ENCODE measurements at places on chromosomes 2 and 18.

- no peak for DNase-seq
These were observed 78.6 kb upstream of the RANBP2 start for GRCh38 chr2:108640731-108641130.

DNA sequence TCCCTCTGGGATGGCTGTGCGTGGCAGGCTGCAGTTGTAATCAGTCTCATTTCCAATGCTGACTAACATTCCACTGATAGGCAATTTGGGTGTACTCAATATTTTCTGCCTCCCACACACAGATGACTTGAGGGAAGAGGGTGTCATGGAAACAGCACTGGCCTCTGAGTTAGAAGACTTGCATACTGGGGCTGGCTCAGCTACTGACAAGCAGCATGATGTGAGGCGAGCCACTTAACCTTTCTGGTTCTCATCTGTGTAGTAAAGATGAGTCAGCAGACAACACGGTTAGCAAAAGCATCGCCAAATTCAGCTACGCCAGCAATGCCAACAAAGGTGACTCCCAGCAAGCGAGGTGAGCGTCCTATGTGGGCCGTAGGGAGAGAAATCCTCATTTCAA, 73.5 kb downstream of the COLEC12 start:
- no peak for DNase-seq

GRCh38 chr18:62329691-62330454, 4.8 kb downstream of the TNFRSF11A start:
- peak; percentile 12 for DNase-seq

GRCh38 chr2:26786207-26787028, 562 bp downstream of the CENPA start:
- DNase-seq: peak; percentile 7

- no peak for DNase-seq
These were observed 15.2 kb upstream of the SLC8A1 start for GRCh38 chr2:40466935-40467572.

- DNase-seq: no peak
These were observed 181.2 kb upstream of the LRATD1 start for GRCh38 chr2:14451312-14451711.

GRCh38 chr18:24923138-24923537, 428.8 kb downstream of the ZNF521 start:
- no peak for DNase-seq

DNA sequence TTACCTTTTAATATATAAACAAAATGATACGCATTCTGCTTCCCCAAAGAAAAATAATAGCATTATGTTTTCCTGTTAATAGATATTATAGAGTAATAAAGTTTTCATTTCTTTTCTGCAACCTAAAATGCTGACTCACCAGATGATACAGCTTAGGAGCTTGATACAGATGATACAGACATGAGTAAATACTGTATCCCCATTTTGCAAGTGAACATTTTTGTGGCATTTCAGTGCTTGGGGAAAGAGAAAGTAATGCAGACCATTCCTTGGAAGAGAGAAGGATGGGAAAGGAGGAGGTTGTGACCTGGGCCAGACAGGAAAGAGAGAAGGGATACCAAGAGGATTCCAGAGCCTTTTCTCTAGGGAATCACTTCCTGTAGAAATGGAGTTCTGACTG, 97.5 kb upstream of the FSHR start:
- DNase-seq: no peak

DNA sequence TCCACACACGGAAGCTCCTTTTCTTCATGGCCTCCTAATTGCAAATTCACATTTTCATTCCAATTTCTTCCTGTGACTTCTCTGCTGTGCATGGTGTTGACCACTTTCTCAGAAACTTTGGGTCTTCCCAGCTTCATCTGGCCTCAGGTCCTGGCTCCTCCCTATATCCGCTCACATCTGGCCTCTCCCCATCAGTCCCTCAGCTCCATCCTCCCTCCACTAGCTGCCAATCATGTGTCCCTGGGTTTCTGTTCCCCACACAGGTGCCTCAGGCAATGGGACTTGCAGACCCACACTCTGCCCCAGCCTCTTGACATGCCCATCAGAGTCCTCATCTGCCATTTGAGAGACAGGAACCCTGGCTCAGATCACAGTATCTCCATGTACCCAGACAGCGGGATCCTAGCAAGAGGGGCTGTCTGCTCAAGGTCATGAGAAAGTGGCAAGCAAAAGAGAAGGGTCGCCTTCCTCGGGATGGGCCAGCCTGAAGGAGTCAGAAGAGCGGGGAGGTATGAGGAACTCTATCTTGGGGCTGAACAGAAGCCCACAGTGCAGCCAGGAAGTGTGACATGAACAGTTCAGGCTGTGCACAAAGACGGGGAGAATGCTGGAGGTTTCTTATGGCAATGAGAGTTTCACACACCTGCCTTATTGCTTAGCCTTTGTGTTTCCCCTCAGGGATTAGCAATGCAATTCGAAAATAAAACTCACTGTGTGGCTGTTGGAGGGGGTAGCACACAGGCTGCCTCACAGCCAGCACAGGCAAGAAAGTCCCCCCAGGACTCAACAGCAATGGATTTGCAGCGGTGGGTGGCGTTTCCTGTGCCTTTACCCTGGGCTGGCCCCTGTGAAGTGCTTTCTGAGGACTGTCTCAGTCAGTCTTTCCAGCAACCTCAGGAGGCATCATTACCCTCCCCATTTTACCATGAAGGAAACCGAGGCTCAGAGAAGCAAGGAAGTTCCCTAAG, 69.5 kb downstream of the COPS8 start:
- DNase-seq: no peak

DNA sequence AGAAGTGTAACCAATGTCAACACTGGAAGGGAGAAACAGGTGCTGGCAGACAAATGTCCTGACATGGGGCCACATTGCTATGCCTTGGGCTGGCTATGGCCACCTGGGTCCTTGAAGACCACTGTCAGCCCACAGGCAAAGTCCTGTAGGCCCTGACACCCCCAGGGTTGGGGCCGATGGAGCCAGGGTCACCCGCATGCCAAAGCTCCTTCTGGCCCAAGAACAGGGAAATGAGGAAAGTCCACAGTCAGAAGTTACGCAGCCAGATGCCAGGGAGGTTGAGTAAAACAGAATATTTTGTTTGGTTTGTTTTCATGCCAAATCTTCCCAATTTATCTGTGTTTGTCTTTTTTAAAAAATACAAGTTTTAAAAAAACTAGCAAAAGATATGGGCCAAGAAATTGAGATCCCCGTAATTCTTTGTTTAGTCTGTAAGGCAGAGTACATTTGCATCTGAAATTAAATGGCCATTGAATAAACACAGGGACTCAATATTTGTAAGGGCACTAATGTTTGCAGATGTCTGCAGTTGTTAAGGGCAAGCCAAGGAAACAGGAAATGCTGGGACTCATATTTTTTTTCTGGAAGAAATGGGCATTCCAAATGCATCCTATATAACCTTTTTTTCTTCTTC, 186.4 kb downstream of the FAM210A start:
- no peak for DNase-seq

- DNase-seq: no peak
These were observed 40.3 kb downstream of the OSBPL6 start for GRCh38 chr2:178234648-178235047.

GRCh38 chr2:29042561-29043075, 31.7 kb downstream of the PCARE start:
- DNase-seq: no peak

DNA sequence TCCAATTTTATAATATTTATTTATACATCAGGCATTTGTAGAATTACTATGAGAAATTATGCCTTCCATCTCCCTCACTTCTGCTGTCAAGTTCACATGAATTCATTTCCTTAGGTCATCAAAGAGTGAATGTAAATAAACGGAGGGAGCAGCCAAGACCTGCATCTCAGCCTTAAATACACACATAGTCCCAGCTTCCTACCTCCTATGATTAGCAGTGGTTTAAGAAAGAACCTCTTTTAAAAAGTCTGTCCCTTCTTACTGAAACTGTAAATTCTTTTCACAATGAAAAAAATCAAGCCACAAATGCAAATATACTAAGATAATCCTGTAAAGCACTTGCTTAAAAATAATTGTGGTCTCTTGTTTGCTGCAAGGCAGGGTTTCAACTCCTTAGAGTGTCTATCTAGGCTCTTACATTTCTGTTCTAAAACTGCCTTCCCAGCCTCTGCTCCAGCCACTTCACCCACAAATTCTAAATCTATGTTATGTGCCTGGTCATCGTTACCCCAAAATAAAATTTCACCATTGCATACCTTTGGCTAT, 532.7 kb upstream of the FSHR start:
- no peak for DNase-seq

- no peak for DNase-seq
These were observed 418.0 kb upstream of the TNP1 start for GRCh38 chr2:217277646-217278398.

DNA sequence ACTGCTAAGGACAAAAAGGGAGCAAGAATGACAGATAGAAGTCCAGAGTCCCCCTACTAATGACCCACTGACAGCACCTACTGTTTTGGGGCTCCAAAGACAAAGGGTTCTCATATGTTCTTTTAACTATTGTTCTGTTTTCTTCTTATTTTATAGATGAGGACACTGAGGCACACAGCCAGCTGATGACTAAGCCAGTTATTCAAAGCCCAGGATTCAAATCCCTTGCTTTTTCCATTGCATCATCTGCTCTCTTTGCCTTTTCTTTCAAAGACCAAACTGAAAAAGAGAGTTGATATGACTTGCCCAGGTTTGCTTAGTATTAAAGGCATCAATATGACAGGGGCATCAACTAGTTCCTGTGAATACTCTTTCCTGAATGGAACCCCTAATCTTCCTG, 299.8 kb downstream of the LRATD1 start:
- no peak for DNase-seq

- DNase-seq: no peak
These were observed 54.4 kb upstream of the B3GNT7 start for GRCh38 chr2:231341100-231341499.

GRCh38 chr2:20868377-20868776, 45.5 kb upstream of the LDAH start:
- DNase-seq: peak; percentile 30

GRCh38 chr2:111122631-111123421, 2.1 kb downstream of the BCL2L11 start:
- DNase-seq: peak; percentile 13

GRCh38 chr2:213934560-213934959, 476.3 kb upstream of the VWC2L start:
- no peak for DNase-seq

- DNase-seq: no peak
These were observed 2.0 kb upstream of the CHRNG start for GRCh38 chr2:232537499-232537898.

GRCh38 chr2:238635647-238636051, 208.9 kb downstream of the ASB1 start:
- DNase-seq: no peak

DNA sequence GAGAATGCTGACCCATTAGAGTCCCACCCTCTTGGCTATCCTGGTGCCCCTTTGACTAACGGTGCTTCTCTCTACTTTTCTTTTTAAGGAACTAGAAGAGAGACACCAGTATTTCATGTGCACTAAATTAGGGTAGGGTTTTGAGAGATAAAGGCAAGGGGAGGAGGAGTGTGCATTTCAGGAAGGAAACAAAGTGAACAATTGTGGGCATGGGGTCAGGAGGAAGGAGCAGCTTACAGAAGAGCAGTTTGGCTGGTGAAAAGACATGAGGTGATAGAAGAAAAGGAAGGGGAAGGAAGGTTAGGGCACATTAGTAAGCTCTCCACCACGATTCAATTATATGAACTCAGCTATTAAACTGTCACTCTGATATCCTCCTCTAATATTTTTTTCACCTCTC, 105.8 kb upstream of the CTAGE1 start:
- no peak for DNase-seq

GRCh38 chr2:120279708-120280107, 27.1 kb downstream of the RALB start:
- no peak for DNase-seq

GRCh38 chr2:238924796-238925195, 76.9 kb downstream of the TWIST2 start:
- DNase-seq: no peak

- DNase-seq: no peak
These were observed 286.2 kb upstream of the VRK2 start for GRCh38 chr2:57760381-57760801.

GRCh38 chr2:241842067-241842415, 16.7 kb downstream of the PDCD1 start:
- no peak for DNase-seq

GRCh38 chr18:61489334-61489733, 156.1 kb downstream of the CDH20 start:
- no peak for DNase-seq

GRCh38 chr2:238428866-238429265, 2.1 kb downstream of the ASB1 start:
- no peak for DNase-seq

GRCh38 chr2:67463810-67464209, 66.7 kb downstream of the ETAA1 start:
- DNase-seq: no peak

- DNase-seq: no peak
These were observed 26.9 kb upstream of the CCBE1 start for GRCh38 chr18:59724103-59724502.

DNA sequence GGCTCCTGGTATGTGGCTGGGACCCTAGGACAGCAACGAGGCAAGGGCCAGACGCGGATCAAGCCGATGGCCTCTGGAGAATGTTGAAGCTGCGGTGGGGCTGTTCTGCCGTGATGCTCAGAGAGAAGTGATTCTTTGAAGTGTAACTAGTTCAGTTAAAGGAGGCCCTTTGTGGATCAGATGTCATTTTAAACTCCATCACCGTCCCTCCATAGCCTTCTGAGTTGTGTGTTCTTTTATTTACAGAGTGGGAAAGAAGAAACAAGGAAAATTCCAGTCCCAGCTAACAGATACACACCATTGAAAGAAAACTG, 403 bp downstream of the PNO1 start:
- DNase-seq: no peak

DNA sequence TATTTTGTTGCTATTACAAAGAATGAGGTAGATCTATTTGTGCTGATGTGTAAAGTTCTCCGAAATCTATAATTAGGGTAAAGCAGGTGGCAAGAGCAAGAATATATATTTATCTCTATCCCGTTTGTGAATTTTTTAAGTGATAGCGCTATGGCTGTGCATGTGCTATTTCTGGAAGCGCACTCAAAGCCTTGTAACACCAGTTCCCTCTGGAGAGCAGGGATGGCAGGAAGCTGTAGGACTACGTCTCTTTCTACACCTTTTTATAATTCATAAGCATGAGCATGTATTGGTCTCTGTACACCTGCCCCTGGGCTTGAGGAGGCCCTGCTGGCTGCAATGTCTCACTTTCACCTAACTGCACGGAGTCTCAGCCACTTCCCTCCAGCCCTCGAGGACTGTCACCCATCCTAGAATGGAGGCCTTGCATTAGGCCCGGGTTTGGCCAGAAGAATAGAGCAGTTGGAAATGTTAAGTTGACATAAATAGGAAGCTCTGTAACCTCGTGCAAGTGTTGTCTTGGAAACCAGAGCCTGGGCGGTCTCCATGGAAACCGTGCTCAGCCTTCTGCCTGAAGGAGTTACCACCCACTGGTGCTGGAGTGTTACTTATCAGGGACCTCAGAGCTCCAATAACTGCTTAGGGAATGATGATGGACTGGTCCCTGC, 20.9 kb downstream of the ITM2C start:
- DNase-seq: no peak

DNA sequence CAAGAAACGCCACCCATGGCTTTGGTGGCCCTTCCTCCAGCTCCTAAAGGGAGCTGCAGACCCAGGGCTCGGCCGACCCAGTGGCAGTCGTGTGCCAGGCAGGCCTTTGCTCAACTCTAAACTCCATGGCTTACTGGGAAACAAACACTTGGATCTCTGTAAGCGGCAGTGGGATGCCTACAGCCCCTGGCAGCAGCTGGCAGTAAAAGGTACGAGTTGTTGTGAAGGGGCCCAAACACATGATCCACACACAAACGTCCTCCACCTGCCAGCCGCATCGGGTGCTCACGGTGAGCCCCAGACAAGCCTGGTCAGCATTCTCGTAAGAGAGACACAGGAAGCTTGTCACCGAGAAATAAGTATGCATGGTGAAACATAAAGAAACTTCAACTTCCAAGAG, 214.9 kb downstream of the MGAT5 start:
- no peak for DNase-seq

Data from activated effector memory CD4-positive, alpha-beta T cell treated with Interleukin-2 at 50 U/mL for 16 hours (primary cell).